Activated CD8-positive, alpha-beta T cell treated with anti-CD3 and anti-CD28 coated beads for 36 hours (primary cell): ENCODE measurements at places on chromosomes 1 and 21. TPM values are rescaled to one million over a fixed set of nuclear protein-coding genes. Genes with fewer than 3 reads are reported as not detected.

Gene FAM163A
- not detected for total RNA-seq

Gene TTC34
- 0.81 TPM for total RNA-seq

Gene KLHDC9
- total RNA-seq = 0.43 TPM

Gene TEDDM1
- not detected for total RNA-seq

Gene IFI44L
- total RNA-seq = 22.4 TPM

Gene KIF26B
- 0.16 TPM for total RNA-seq

Gene RHBDL2
- total RNA-seq = not detected

Gene PARK7
- 539 TPM for total RNA-seq

Gene CLIC6
- 0.58 TPM for total RNA-seq

Gene PCAT6
- 2.4 TPM for total RNA-seq

Gene LHX8
- not detected for total RNA-seq

Gene FNBP1L
- total RNA-seq = 0.20 TPM

Gene RASAL2
- not detected for total RNA-seq

Gene G0S2
- 4.9 TPM for total RNA-seq

Gene LCE1B
- total RNA-seq = not detected

Gene KRTAP11-1
- not detected for total RNA-seq

Gene LCE1D
- total RNA-seq = not detected

Gene JAM2
- total RNA-seq = 1.5 TPM

Gene NUAK2
- 1.9 TPM for total RNA-seq

Gene ZNF362
- 5.4 TPM for total RNA-seq
